NCI-H774 (cell line): ENCODE measurements at places on chromosomes 16 and 17.

GRCh38 chr17:78628547-78629435, 51.6 kb upstream of the DNAH17 start:
- no peak for DNase-seq

GRCh38 chr17:5127910-5128309, 12.1 kb downstream of the USP6 start:
- no peak for DNase-seq

- no peak for DNase-seq
Measured at GRCh38 chr16:30457256-30457655, 11.6 kb upstream of the SEPHS2 start.

DNA sequence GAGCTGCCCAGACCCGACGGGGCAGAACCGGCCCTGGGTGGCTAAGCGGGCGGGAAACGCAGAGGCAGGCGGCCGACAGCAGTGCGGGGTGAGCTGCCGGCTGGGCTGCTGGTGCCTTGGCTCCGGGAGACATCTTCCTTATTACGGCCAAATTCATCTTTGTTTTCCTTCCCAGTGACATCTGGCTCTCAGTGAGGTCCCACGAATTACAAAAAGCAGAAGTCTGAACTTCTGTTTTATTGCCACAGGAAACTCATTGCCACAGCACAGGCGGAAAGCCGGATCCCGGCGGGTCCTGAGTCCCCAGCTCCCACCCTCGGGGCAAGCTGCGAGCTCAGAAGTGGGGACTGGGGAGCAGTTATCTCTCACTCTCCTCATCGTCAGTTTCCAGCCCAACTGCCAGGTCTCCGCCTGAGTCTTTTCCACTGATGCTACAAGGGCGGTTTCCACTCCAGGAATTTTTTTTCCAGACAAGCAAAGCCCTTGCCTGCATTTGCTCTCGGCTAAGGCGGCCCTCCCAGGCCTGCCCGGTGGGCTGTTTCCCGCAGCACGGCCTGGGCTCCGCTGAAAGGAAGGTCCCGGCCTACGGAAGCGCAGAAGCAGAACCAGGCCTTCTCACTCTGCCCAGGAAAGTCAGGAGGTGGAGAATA, 40.3 kb downstream of the CBFA2T3 start:
- DNase-seq = no peak

- no peak for DNase-seq
Measured at GRCh38 chr16:27781981-27782880, 232.3 kb downstream of the KATNIP start.

- DNase-seq = no peak
Measured at GRCh38 chr16:17302620-17303019, 168.1 kb downstream of the XYLT1 start.

- no peak for DNase-seq
Measured at GRCh38 chr16:31201582-31202413, 762 bp downstream of the PYCARD start.

- no peak for DNase-seq
Measured at GRCh38 chr17:14070344-14070984, 1.2 kb downstream of the COX10 start.

GRCh38 chr17:77709594-77709993, 248.9 kb upstream of the TNRC6C start:
- DNase-seq = no peak

DNA sequence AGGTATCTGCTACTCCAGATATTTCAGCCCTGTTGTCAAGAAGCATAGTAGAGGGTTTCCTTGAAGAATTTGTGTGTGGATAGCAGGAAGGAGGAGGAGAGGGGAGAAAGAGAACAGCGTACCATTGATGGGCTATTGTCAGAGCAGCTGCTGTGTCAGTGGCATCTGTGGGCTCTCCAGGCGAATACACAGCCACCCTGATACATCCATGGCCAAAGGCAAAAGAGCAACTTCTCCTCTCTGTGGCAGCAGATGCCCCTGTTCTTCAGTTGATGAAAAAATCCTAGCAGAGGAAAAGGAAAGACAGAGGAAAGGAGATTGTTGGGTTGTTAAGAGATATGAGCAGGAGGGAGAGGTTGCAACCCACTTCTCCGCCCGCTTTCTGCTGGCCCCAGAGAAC, 12.2 kb upstream of the KCNJ2 start:
- no peak for DNase-seq

- DNase-seq = no peak
Measured at GRCh38 chr16:3038256-3038655, 1.5 kb upstream of the BICDL2 start.

GRCh38 chr16:27813591-27813990, 249.9 kb downstream of the GSG1L start:
- DNase-seq = no peak

DNA sequence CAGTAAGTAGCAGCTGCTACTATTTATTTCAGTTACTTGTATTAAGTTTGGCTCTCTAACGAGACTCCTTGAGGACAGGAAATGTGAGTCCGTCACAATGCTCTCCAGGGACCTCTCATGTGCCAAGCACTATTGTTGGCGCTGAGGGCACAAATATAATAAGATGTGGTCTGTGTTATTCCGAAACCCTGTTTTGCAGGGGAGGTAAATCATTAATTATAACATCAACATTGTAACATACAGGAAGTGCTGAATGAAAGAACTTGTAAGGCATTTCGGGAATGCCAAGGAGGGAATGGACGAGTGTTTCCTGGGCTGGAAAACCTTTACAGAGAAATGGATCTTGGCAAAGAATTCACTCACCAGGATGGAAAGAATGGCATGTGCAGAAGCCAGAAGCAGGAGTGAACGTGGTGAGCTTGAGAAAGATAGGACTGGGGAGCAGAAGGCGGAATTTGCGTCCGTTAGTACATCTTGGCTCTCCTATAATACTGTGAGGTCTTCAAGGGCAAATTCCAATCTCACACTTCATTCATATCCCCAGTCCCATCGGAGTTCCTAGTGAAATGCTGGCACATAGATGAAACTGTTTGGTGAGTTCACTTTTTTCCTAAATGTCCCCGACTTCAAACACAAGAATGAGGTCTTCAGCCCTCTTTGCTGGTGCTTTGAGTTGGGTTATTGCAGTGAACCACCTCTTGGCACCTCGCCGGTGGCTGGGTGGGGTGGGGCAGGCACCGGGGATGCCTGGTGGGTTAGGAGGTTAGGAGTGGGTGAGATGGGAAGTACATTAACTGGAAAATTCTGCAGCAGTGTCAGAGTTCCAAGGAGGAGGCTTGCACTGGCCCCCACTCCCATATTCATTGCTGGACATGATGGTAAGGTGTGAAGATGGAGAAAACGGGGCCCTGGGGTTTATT, 11.5 kb downstream of the TAC4 start:
- DNase-seq = no peak

DNA sequence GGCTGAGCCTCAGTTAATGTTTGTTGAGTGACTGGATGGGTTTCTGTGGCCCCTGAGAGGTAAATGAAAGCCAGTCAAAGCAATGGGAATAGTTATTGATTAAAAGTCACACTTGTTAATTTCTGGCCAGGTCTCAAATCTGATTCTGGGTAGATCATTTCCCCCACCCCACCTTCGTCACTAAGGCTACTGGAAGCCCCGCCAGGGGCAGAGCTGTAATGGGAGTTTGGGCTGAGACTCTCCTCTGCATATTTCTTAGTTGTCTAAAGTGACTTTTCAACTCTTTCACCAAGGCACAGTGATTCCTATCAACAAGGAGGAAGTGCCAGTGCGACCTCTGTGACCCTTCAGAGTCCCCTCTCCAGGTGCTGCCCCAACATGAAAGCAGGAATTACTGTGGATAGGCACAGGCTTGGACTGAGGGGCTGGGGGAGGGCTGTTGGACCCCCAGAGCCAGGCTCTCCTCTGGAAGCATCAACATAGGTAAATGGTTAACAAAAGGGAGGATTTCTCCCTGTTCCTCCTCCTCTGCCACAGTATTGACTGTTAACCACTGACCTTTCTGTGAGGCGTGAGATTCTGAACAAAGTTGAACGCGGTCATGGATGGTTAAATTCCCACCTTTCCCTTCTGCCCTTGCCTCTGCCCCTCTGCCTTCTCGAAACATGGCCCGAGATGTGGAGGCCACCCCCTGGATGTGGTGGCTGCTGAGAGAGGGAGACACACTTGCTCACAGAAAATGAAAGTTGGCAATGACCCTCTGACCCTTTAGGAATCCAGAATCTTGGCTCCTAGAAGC, 20.8 kb upstream of the TBX2 start:
- no peak for DNase-seq

GRCh38 chr16:12499032-12499745, 304.5 kb downstream of the CPPED1 start:
- DNase-seq = no peak

- DNase-seq = no peak
Measured at GRCh38 chr16:20910781-20911321, 10.3 kb downstream of the LYRM1 start.

- DNase-seq = no peak
Measured at GRCh38 chr17:64736804-64737492, 74.8 kb upstream of the SMURF2 start.

DNA sequence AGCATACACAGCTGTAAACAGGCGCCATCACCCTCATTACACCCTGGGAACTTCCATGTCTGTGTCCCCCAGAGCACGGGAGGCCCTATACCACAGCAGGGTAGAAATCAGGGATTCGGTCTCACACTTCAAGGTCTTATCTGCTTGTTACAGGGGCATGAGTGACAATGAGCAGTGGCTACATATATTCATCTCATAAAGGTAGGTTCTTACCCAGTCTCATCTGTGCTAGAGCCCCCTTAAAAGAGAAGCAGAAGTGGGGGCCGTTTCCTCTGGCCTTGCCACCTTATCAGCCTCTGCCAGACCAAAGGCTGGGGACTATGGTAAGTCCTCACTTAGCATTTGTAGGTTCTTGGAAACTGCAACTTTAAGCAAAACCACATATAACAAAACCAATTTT, 46.5 kb downstream of the IRX5 start:
- no peak for DNase-seq

DNA sequence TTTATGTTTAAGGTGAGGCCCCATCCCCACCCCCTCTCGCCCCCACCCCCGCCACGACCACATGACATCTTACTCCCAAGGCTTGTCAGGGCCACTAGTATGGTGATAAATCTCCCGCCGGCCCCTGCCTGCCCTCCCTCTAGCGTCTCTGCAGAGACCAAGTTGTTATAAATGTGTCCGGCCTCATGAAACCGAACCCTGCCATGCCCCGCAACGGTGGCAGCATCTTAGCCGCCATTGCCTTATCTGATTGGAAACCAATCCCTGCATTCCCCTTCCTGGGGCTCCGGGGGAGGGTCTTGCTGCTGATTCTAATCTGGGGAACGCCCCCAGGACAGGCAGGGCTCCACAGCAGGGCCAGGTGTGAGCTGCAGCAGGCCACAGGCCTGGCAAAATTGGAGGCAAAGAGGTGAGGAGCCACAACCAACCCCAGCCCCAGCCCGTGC, 352.4 kb downstream of the C16orf95 start:
- no peak for DNase-seq

DNA sequence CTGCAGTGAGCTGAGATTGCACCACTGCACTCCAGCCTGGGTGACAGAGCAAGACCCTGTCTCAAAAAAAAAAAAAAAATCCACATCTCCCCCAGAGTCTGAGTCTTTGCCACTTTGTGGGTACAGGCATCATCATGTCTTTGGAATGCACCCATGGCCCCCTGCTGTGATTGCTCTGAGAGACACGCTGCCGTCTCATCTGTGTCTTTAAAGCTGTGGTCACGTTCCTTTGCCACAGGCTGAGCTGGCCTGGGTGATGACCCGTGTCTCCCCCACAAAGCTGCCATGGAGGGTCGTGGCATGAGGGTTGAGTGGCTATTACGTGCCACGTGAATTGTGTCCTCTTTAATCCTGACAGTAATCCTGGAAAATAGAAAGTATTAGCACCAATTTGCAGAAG, 20.2 kb downstream of the CRISPLD2 start:
- DNase-seq = no peak

DNA sequence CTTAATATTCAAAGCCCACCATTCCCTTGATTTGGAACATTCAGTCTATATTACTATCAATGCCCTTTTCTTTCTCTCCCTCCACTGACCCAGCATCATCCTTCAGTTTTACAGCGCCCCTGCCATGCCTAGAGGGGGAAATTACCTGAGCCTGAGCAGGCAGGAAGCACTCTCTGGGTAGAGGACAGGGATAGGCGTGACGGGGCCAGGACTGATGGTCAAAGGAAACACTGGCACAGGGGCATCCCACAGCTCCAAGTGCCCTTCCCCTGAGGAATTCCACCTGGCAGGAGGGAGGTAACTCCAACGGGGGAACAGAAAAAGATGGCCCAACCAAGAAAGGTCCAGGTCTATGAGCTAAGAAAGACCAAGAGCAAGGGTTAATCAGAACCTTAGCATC, 10.0 kb downstream of the CTC1 start:
- no peak for DNase-seq

DNA sequence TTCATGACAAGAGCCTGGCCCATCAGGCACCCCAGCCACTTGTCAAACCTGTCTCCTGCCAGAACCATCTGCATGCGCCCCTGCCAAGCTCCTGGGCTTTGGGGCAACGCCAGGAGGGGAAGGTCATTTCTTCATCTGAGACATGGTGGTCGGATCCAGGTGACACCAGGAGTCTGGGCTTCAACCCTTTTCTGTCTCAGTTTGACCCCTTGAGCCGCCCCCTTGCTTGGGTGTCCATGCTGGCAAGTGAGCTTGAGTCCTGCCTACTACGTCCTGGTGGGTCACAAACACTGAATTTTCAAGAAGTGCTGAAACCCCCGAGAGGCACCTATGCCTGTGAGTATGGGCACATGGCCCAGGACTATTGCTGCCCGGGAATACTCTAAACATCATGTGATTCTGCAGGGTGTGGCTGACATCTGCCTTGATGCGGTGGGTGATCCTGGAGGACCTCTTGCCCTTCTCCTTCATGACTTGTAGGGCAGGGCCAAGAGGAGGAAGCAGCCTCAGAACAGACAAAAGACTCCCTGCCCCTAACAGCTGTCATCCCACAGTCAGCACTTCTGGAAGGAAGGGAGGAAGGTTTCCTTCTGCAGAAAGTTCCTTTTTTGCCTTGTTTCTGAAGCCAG, 43.4 kb downstream of the TNFRSF13B start:
- no peak for DNase-seq

GRCh38 chr16:56787167-56787566, 57.2 kb downstream of the NUP93 start:
- no peak for DNase-seq

DNA sequence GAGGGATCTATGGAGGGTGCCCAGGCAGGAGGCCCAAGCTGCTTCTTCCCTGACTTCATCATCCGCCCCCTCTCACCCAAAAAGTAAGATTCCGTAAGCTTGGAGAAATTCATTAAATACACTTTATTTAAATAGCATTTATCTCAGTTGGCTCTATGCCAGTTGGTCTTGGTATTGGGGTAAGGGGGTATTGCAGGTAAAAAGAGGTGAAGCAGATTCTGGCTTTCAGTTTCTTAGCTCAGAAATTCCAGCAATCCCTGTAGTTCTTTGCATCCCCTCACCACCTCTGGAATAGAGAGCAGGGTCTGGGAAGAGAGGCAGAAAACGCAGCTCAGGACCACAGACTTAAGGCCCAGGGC, 750 bp upstream of the ALDOC start:
- DNase-seq = no peak

DNA sequence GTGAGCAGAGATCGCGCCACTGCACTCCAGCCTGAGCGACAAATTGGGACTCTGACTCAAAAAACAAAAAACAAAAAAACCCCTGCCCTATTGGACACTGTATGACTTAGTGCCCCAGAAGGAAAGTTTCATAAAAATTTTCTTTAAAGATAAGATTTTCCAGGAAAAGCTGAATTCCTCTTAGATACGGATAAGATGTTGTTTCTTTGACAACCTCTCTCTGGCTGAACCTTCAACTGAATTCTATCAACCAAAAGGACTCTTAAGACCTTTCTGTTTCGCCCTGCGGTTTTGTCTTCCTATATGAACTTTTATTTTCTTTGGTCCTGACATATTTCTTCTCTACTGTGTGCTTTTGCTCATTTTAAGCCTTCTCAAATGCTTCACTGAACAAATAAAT, 35.8 kb downstream of the CPPED1 start:
- DNase-seq = no peak

- no peak for DNase-seq
Measured at GRCh38 chr17:68568581-68568980, 32.6 kb downstream of the FAM20A start.
